ENCODE measurements at places on chromosomes 3 and 15.

DNA sequence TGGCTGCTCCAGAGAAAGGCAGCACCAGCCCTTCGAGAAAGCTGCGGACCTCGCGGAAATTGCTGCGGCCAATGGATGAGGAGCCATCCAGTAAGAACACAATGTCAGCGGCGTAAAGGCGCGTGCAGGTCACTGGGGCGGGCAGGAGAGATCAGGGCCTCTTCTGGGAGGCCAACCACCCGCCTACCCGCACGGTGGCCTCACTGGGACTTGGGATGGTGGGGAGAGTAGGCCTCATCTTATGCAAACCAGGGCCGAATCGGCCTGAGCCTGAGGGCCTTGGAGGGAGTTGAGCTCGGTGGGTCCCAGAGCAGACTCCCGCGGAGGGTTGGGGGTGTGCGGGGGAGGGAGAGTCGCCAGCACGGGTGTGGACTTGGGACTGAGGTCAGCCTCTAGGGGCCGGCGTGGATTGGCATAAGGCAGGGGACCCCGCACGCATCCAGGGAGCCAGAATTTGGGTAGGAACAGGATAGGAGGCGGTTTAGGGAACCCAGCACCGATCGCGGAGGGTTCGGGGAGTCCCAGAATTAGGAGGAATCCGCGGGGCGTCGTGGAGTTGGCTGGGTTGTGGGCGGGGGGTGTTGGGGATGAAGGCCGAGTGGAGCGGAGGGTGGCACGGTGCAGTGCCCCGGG, 596 bp downstream of the COL7A1 start:
- DNase-seq = peak; percentile 21

DNA sequence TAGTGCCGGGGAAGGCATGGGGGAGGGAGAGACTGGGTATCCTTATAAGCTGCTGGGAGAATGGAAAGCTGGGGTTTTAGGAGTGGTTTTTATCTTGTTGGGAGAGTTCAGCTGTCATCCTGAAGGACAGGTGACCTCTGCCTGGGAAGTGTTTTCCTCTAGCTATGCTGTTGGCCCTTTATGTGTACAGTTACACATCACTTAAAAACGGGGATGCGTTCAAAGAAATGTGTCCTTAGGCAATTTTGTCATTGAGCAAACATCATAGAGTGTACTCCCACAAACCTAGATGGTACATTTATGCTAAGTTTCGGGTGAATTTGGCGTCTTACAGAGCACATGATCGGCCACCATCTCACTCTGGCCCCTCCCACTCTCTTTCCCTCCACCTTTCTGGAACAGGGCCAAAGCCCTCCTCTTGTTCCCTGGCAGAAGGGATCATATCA, 164.3 kb upstream of the NUDT16 start:
- no peak for DNase-seq

DNA sequence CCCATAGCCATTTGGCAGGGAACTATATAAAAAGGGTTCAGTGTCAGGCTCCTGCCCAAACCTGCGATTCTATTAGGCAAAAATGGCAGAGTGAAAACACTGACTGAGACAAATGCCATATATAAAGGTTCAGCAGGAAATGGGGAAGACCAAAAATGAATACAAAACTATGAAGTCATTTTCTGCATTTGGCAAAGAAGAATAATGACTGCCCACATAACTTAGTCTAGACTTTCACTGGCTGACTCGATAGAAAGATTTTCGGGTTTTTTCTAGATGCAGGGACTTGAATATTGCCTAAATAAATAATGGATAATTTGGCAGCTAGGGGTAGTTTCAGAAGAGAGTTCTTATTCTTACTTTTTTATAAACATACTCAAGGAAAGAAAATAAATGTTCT, 178.0 kb downstream of the TPRG1 start:
- DNase-seq = no peak

GRCh38 chr3:61288446-61288845, 37.2 kb upstream of the FHIT start:
- DNase-seq = no peak

- no peak for DNase-seq
Observed at GRCh38 chr15:58616171-58616570, 133.3 kb downstream of the ADAM10 start.

DNA sequence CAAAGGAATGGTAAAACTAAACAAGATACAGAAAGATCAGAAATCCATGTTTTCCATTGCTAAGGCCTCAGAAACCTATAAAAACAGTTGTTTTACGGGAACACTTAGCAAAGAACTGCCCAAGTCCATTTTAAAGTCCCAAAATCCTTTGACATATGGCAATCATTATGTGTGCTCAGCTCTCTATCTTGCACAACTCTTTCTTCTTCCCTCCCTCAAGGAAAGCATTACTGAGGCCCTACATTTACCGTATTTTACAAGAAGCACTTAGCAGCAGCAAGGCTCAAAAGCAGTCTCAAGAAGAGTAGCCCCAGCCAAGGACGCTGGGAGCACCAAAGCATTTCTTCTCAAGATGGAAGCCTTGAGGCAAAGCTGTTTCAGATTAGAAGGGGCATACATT, 169.6 kb upstream of the LRTM1 start:
- DNase-seq = no peak

GRCh38 chr15:51649659-51650521, 27.3 kb upstream of the DMXL2 start:
- DNase-seq = peak; percentile 74

DNA sequence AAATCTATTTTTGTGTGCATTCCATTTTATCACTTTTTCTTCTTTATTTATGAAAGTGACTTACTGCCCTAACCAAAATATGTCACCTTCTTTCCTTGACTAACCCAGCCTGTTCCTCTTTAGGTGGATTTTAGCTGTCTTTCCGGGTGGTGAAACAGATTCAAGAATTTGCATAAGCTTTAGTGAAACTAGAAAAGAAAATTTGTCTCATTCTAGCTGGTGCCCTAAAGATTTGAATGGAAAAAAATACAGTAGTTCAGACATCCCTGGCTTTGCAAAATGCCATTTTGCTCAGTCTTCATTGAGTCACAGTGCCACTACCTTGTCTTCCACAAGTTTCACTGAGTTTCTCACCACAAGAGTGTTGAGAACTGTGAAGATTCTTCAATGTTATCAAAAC, 28.2 kb upstream of the CCDC50 start:
- no peak for DNase-seq

DNA sequence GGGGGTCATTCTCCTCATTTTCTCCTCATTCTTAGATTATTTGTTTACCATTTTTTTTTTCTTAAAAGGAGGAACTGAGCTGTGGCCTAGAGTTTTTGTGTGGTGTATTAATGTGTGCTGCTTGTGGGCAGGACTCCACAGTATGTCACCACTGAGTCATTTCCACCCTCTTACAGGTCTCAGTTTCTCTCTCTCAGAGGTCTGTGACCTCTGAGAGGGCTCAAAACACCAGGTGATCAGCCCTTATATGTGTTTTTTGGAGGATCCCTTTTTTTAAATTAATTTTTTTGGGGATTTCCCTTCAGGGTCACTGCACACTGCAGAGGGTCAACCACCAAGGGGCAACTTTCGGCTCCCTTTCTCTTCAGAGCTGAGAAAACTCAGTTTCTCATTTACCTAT, 166.4 kb downstream of the SUCNR1 start:
- DNase-seq = no peak

- DNase-seq = no peak
Observed at GRCh38 chr15:76299786-76300185, 11.5 kb downstream of the ETFA start.

- DNase-seq = no peak
Observed at GRCh38 chr15:93034512-93034911, 54.5 kb downstream of the RGMA start.

- no peak for DNase-seq
Observed at GRCh38 chr15:73321496-73322450, 47.0 kb downstream of the HCN4 start.

DNA sequence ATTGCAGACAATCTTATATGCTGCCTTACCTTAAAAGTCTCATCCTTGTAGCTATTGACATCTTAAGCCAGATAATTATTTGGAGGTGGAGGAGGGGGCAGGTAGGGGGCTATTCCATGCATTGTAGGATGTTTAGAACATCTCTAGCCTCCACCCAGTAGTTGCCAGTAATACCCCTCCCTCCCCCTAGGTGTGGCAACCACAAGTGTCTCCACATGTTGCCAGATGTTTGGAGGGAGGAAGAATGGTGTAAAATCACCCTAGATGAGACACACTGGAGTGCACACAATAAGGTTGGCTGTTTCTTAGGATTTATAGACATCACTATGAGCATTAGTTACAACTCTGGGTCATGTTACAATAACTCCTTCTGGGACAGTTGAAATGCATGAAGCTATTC, 27.4 kb downstream of the GORASP1 start:
- DNase-seq = no peak
